ENCODE measurements at places on chromosomes 1 and 21.

DNA sequence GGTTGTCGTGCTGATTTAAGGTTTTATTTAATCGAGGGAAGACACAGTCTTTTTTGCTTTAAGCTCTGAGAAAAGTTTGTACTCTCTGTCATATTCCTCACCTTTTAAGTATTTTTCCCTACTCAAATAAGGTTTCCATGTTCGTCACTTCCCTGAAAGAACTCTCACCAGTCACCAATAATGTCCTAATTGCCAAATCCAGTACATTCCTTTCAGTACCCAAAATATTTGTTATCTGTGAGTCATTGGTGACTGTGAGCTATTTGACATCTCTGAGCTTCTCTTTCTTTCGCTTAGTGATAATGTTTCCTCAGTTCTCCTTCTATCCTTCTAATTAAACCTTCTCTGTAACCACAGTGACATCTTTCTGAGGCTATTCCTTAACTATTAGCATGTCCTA lies 874.2 kb upstream of the ADGRL2 start:
- no peak for DNase-seq

DNA sequence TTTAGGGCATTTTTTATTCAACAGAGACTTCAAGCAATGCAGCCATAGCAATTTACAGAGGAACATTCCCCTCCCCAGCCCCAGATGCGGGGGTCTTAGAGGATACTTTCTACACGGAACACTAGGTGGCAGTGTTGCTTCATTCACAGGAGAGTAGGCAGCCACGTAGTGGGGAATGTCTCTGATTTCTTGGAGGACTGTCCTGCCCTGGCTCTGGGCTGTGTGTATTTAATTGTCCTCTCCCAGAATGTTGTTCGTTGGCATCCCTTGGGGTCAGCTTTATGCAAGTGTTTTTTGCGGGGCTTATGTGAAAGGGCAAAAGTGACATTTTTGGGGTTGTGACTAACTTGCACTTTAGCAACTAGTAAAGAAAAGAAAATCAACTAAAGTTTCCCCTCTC lies 96.9 kb downstream of the PAPPA2 start:
- peak; percentile 67 for DNase-seq

GRCh38 chr1:16727190-16728111 lies 12.9 kb upstream of the RNU1-4 start:
- DNase-seq = peak; percentile 89

DNA sequence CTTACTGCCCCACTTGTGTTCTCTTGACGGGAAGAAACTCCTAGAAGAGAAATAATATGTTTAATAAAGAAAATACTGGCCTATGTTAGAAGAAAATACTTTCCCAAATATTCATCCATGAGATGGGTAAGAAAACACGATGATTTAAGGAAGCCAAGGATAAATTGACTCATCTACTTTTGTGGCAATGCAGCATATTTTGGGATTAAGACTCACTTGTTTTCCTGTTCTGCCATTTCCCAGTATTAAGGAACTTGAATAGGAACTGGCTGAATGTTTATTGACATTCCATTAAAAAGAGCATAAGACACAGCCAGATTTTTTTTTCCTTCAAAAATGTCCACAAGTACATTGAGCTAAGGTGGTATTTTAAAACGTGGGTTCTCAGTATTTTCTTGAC lies 10.9 kb upstream of the ADAMTS5 start:
- no peak for DNase-seq

DNA sequence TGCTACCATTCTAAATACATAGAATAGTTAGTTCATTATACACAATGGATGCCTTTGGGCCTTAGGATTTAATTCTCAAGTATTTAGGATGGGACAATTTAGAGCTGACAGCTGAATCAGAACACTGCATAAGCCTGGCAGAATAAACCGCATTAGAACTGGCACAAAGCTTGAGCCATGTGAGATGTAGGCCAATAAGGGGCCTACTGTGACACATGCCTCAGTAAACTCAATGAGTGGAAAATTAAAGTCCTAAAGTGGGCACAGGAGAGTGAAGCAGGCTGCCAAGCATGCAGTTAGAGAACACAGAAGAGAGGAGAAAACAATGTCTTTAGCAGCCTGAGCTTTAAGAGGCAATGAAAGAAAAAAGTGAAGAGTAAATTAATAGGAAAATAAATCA lies 24.3 kb downstream of the SCYL3 start:
- DNase-seq = no peak

GRCh38 chr1:54465351-54465811 lies 59.2 kb upstream of the SSBP3 start:
- DNase-seq = no peak

DNA sequence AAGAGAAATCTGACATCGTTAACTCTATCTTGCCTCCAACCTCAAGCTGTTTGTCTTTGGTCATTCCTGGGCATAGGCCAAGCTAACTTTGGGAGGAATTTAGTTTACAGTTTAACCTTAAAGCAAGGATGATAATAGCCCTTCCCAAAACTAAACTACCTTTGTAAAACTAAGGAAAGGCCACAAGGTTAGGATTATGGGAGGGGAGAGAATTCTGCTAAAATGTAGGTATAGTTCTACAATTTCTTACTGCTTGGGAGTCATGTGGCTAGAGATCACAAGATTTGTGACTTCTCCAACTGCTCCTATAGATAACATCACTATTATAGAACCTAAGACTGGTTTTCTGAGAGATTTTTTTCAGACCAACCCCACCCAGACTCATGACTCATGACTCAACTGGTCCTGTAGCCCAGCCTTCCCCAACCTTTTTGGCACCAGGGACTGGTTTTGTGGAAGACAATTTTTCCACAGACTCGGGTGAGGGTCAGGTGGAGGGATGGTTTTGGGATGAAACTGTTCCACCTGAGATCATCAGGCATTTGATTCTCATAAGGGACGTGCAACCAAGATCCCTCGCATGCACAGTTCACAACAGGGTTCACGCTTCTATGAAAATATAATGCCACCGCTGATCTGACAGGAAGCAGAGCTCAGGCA lies 70.7 kb upstream of the MUTYH start:
- DNase-seq = no peak

- no peak for DNase-seq
Observed at GRCh38 chr1:43304314-43304681, 3.5 kb downstream of the TIE1 start.
